ENCODE measurements at places on chromosomes 13 and 19. TPM values are rescaled to one million over a fixed set of nuclear protein-coding genes. Genes with fewer than 3 reads are reported as not detected.

The IGFL1 gene
- total RNA-seq = not detected

The TARM1 gene
- not detected for total RNA-seq

The MISP3 gene
- total RNA-seq = 0.67 TPM

The UQCR11 gene
- total RNA-seq = 184 TPM

The SIGLEC12 gene
- total RNA-seq = 1.0 TPM

The TEX29 gene
- 0.83 TPM for total RNA-seq

The RGCC gene
- total RNA-seq = 39.2 TPM
